Hypothalamus (tissue), 51 donors: ENCODE measurements at places on chromosomes 7 and 10.
A peak's percentile ranks its signal among the peaks of the same experiment; 100 is the strongest.

- peak; percentile 3 for DNase-seq
These were observed 40.3 kb upstream of the GTF2I start for GRCh38 chr7:74617180-74617744.

GRCh38 chr7:1521456-1521855 lies 9.0 kb upstream of the MAFK start:
- no peak for DNase-seq

- DNase-seq, result no peak
These were observed 93.5 kb upstream of the LYZL2 start for GRCh38 chr10:30722956-30723620.

- no peak for DNase-seq
These were observed 6.2 kb downstream of the TNRC18 start for GRCh38 chr7:5417106-5418071.

DNA sequence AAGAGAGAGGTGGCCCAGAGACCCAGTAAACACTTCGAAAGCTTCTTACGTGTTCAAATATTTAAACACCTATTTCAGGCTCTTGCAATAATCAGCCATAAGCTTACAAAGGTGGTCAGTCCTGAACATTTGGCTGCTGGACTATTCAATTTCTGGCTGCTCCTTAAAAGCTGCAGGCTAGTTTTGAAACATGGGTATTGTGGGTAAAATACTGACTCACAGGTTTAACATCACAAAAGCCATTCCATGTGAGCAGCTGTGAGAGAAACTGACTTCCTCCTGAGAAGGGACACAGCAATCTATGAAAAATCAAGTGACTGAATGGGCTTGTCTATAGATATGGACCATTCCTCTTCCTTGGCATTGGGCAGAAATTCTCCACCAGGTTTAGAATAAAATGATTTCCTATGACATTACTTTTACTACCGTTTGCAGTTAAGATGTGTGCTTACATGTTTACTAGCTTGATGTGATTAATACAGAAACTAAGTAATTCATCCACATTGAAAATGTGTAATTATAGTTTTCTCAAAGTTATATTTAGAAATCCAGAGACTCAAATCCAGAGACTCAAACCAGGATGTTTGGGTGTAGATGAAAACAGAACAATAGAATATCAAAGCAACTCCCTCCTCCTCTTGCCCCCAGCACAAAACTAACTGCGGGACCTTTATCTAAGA lies 252.3 kb downstream of the GATA3 start:
- no peak for DNase-seq

DNA sequence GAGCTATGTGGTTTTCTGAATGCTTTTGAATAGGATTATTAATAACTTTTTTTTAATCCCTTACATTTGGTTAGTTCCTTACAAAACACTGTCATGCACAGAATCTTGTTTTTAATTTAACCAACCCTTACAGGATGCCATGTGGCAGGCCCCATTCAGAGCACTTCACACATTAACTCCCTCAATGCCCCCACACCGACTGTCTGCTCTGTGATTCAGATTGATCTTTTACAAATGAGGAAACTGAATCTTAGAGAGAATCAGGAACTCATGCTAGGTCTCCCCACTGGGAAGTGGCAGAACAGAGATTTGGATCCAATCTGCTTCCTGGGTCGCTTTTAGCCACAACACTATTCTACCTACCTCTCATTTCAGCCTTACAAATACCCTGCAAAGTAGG lies 195.8 kb upstream of the NPVF start:
- DNase-seq, result no peak
